Activated CD4-positive, alpha-beta T cell treated with anti-CD3 and anti-CD28 coated beads, Interleukin-2, Interleukin-6, amounts not matched to agents 100 ng/mL and 50 ng/mL, durations not matched to agents 16 hours and 8 hours (primary cell): ENCODE measurements at places on chromosomes 5 and 9.

DNA sequence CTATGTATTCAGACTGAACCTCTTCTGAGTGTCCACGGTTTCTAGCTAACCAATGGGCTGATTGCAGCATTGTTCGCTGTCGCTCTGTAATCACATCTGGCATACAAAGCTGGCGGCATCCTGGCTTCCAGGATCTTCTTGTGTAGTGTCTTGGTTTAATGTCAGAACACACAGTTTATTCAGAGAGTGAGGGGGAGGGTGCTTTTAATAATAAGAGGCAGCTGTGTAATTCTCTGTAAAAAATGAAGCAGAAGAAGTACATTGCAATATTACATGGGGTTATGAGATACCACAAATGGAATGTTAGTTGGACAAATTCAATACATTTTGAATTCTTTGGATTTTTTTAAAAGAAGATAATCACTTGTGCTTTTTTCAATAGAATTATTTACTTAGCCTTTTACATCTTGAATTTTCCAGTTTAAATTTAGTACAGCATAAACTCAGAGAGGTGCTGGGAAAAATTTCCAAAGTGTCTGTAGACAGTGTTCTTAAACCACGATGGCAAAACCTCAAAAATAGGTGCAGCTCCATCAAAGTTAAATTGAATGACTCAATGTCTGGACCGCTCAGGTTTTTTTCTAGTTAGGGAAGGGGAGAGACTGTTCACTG lies 206.0 kb downstream of the PCSK1 start:
- DNase-seq = no peak

- DNase-seq = no peak
Measured at GRCh38 chr9:27634879-27635278, 61.6 kb upstream of the C9orf72 start.

DNA sequence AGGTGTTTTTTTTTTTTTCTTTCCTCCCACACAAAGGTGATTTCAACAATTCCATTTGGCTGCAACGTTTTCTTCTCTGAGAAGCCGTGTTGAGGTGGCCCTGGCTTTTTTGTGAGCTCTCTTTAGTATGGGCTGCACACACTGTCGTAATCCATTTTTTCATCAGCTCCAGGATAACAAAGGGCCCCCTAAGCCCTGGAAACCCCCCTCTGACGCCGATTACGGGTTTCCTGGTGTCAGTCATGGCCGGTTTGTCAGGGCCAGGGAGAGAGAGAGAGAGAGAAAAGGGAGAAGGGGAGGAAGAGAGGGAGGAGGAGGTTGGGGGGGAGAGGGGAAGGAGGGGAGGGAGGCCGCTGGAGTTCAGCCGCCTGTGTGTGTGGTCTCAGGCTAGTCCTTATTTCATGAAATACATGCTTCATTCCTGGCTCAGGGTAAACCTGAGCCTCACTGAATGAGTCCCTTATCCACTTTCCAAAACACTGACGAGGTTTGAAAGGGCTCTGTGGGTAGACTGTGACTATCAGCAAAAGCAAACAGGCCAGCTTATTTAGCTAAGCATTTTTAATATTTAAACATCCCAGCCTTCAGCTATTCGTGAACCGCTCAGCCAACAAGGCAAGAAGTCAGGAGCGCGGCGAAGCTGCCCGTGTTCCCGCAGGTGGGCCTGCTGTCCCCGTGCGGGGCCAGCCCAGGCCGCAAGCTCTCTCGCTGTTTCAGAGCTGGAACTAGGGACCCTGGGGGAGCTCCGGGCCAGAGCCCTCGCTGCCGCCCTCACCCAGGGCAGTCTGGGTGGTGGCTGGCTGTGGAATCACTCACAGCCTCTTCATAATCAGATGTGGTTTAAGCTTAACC lies 172.8 kb downstream of the ERCC6L2 start:
- DNase-seq = no peak

GRCh38 chr9:130756455-130757152 lies 63.0 kb downstream of the EXOSC2 start:
- no peak for DNase-seq

DNA sequence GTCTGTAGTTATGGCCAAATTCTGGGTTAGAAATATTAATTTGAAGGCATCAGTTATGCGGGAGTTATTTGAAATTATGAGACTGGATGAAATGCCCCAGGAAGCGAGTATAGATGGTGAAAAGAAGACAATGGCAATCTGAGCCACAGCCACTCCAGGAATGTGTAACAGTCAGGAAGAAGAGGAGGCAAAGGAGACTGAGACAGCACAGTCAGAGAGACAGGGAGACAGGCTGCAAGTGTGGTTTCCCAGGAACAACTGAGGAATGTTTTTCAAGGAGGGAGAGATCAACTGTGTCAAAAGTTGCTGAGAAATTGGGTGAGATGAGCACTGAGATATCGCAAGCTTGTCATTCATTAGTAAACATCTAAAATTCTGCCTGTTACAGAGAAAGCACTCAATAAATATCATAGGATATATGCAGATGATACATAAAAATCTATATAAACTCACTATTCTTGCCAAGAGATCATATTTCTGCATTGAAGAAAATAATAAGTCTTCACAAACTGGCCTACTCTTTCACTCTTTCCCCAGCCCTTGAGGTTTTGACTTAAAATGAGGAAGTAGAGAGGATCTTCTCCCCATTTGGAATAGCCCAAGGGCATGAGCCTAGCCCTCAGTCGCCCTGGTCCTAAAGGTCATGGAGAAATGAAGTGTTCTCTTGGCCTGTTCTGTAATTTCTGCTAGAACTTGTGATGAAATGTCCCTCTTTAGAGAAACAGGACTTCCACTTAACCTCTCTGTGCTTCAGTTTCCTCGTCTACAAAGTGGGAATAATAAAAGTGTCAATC lies 48.5 kb upstream of the RLN1 start:
- no peak for DNase-seq

DNA sequence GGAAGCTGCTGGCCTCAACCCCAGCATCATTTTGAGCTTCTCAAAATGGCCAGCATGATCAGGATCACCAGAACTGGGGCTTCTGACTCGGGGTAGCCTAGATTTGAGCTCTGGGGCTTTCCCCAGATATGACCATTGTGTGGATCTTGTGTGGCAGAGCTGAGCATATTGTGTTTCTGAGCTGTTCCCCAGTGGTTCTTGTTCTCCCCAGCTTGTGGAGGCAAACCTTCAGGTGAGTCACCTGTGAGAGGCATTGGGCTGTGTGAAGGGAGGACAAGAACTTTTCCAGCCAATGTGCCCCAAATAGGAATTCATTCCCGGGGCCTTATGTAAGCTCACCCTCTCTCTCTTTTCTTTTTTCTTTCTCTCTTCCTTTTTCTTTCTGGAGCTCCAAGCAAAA lies 80.7 kb upstream of the PITX1 start:
- DNase-seq = no peak
